PC-9 (cell line): ENCODE measurements at places on chromosomes 1 and 21. TPM values are rescaled to one million over a fixed set of nuclear protein-coding genes. Genes with fewer than 3 reads are reported as not detected.

GRCh38 chr1:44585315-44585920 is 88.9 kb downstream of the TMEM53 start:
- no peak overlapping the region for H3K4me3 ChIP-seq
- H3K27ac ChIP-seq, result no peak overlapping the region
- no peak for DNase-seq

GRCh38 chr1:14138687-14139086 is 438.7 kb downstream of the PRDM2 start:
- DNase-seq, result no peak
- no peaks in the 10 kb centered on the region for H3K4me1 ChIP-seq
- no peaks in the 10 kb centered on the region for H3K36me3 ChIP-seq
- peaks cover 3% of the 10 kb centered on the region; the same call in 1 of the 2 replicates for H3K27me3 ChIP-seq
- H3K27ac ChIP-seq, result no peak overlapping the region

- DNase-seq, result no peak
- H3K4me1 ChIP-seq, result no peaks in the 10 kb centered on the region
- H3K27me3 ChIP-seq, result no peaks in the 10 kb centered on the region
- H3K36me3 ChIP-seq, result no peaks in the 10 kb centered on the region
- no peak within 1 kb of the TSS for H3K4me3 ChIP-seq
- H3K27ac ChIP-seq, result no peak within 1 kb of the TSS
Observed at GRCh38 chr1:67307251-67308060, at the start of gene IL12RB2. IL12RB2 (plus strand) TSS chr1:67307873; CDS start chr1:67320369, 12,496 bp downstream.

DNA sequence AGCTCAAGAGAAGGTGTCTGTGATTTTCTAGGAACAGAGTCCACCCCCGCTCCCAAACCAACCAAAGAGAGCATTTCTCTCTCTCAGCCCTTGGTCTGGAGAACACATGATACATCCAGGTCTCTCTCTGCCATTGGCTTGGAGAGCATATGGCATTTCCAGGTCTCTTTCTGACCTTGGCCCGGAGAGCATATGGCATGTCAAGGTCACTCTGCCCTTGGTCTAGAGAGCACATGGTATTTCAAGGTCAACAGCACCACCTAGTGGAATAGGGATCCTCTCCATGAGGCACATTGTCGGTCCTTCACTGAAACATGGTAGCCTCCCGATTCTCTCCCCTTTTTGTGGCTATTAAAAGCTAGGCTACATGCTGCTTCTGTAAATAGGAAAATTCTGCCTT is 437.7 kb upstream of the OLFM3 start:
- no peak overlapping the region for H3K4me3 ChIP-seq
- H3K36me3 ChIP-seq, result no peaks in the 10 kb centered on the region
- H3K27ac ChIP-seq, result no peak overlapping the region

DNA sequence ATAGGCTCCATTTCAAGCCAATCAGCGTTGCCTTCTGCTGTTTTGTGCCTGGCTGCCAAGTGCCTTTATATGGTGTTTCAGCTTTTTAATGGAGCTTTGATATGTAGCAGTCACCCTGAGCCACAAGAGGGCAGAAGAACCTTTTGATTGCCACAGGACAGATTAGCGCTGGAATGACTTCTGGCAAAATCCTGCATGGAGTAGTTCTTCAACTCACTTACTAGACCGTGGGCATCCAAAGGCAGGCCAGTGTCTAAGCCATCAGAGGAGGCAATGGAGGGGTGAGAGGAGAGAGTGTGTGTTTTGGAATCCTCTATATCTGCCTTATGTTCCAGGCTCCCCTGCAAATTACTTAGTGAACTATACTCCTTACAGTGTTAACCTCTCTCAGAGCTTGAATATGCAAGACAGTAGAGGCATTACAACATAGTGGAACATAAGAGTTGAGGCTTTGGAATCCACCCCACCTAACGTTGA is 56.2 kb downstream of the ST3GAL3 start:
- H3K4me3 ChIP-seq, result no peak overlapping the region
- peak; percentile 77 for DNase-seq
- H3K36me3 ChIP-seq, result no peaks in the 10 kb centered on the region
- H3K4me1 ChIP-seq, result peaks cover 8% of the 10 kb centered on the region

DNA sequence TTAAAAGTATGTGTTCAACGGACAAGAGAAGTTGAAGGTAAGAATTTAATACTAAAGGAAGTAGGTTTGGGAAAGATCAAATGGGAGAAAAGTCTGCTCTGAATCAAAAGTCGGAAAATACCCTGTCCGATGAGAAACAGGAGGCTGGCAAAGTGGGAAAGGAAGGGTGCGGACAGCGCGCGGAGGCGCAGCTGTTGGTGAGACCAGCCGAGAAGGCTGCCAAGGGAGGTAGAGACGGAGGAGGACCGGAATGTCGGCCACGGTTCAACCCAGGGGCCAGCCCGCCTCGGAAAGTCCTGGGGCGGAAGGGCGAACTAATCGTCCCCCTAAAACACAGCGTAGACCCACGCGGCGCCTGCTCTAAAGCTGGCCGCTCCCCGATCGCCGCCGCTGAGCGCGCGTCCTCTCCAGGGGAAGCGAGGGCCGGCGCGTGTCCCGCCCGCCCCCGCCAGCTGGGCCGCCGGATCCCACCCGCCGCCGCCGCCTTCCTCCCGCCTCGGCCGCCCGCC is 639 bp upstream of the SPATA1 start:
- no peak for DNase-seq
- peak overlapping the region; percentile 81 for H3K4me3 ChIP-seq
- peaks cover 11% of the 10 kb centered on the region; the same call in 1 of the 2 replicates for H3K36me3 ChIP-seq
- H3K4me1 ChIP-seq, result peaks cover 28% of the 10 kb centered on the region

DNA sequence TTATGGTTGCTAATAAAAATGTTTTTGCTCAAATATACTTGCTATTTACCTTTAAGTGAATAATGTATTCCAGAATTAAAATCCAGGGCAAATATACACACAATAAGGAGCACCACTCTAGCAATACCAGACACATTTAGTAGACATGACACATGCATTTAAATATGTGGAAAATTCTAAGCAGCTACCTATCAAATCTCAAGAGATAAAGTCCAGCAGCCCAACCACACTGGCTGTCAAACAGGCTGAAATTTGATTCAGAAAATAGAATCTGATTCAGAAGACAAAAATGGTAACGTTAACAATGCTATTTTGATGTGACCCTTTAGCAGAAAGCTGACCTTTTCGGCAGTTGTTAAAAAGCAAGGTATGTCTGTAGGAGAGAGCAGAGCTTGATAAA is 42.3 kb downstream of the PLEKHO1 start:
- DNase-seq, result peak; percentile 79
- no peaks in the 10 kb centered on the region for H3K27me3 ChIP-seq
- H3K4me1 ChIP-seq, result peaks cover 12% of the 10 kb centered on the region; the same call in 1 of the 2 replicates
- no peak overlapping the region for H3K27ac ChIP-seq

- no peak for DNase-seq
- no peak overlapping the region for H3K27ac ChIP-seq
- no peaks in the 10 kb centered on the region for H3K36me3 ChIP-seq
- H3K27me3 ChIP-seq, result no peaks in the 10 kb centered on the region
- H3K4me3 ChIP-seq, result no peak overlapping the region
Observed at GRCh38 chr1:22255341-22256212, 112.7 kb upstream of the WNT4 start.

DNA sequence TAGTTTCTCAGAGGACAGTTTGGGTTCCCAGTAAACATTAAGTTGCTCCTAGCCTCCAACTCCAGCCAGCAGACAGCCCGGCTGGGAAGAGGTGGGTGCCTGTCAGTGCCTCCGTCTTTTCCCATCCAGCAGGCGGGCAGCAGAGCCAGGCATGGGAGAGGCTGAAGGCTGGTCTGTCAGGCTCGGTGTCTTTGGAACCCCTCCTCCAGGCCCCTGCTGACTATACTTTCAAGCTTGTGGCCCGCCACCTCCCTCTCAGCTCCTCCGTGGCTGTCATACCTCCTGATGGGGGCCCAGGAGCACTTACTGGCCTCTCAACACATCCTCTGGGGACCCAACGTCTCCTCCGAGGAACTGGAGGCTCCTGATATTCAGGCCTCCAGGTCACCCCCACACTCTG is 140.9 kb downstream of the ACTL8 start:
- DNase-seq, result no peak
- no peak overlapping the region for H3K27ac ChIP-seq
- H3K4me1 ChIP-seq, result no peaks in the 10 kb centered on the region
- no peaks in the 10 kb centered on the region for H3K36me3 ChIP-seq

- H3K27me3 ChIP-seq, result no peaks in the 10 kb centered on the region
- no peak for DNase-seq
- H3K4me1 ChIP-seq, result no peaks in the 10 kb centered on the region
- no peak overlapping the region for H3K27ac ChIP-seq
Observed at GRCh38 chr1:101116006-101116405, 90.4 kb upstream of the DPH5 start.

GRCh38 chr1:9362488-9362887 is 69.8 kb downstream of the SPSB1 start:
- no peak for DNase-seq
- no peaks in the 10 kb centered on the region for H3K36me3 ChIP-seq
- H3K27ac ChIP-seq, result no peak overlapping the region

DNA sequence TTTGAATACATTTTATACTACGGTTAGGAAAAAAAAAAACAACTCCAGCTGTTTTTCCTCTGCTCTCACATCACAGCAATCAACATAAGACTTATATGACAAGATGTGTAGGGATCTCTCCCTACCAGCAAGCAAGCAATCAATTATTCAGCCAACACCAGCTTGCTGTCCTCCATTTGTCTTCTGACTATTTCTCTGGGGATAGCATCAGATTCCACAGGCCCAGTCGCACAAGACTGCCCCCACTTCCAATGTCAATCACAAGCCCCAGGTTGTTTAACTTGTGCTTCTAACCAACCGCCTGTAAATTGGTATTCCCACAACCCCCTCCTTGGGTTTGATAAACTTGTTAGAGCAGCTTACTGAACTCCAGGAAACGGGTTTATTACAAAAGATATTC is 873.1 kb upstream of the TMPRSS15 start:
- no peaks in the 10 kb centered on the region for H3K27me3 ChIP-seq
- DNase-seq, result no peak
- H3K4me3 ChIP-seq, result no peak overlapping the region
- no peaks in the 10 kb centered on the region for H3K4me1 ChIP-seq

- peaks cover 13% of the 10 kb centered on the region; the same call in 1 of the 2 replicates for H3K36me3 ChIP-seq
- no peaks in the 10 kb centered on the region for H3K27me3 ChIP-seq
- H3K4me3 ChIP-seq, result no peak overlapping the region
- no peak for DNase-seq
- H3K4me1 ChIP-seq, result no peaks in the 10 kb centered on the region
Observed at GRCh38 chr1:180182643-180183311, 28.1 kb downstream of the QSOX1 start.

GRCh38 chr1:93599479-93599878 is 82.2 kb downstream of the BCAR3 start:
- H3K27me3 ChIP-seq, result no peaks in the 10 kb centered on the region
- H3K27ac ChIP-seq, result no peak overlapping the region; the same call in 1 of the 2 replicates
- H3K4me1 ChIP-seq, result 0 out of 2 replicates have a peak, but pooled peaks cover 11% of the 10 kb centered on the region
- peaks cover 76% of the 10 kb centered on the region for H3K36me3 ChIP-seq

GRCh38 chr1:198641966-198642668 is 3.3 kb downstream of the PTPRC start:
- 0 out of 2 replicates have a peak, but pooled peaks cover 5% of the 10 kb centered on the region for H3K4me1 ChIP-seq
- DNase-seq, result no peak
- H3K27me3 ChIP-seq, result no peaks in the 10 kb centered on the region
- no peaks in the 10 kb centered on the region for H3K36me3 ChIP-seq

GRCh38 chr1:241770115-241770514 is 77.9 kb upstream of the EXO1 start:
- no peak overlapping the region for H3K27ac ChIP-seq
- no peak overlapping the region for H3K4me3 ChIP-seq
- no peaks in the 10 kb centered on the region for H3K4me1 ChIP-seq
- H3K27me3 ChIP-seq, result no peaks in the 10 kb centered on the region

DNA sequence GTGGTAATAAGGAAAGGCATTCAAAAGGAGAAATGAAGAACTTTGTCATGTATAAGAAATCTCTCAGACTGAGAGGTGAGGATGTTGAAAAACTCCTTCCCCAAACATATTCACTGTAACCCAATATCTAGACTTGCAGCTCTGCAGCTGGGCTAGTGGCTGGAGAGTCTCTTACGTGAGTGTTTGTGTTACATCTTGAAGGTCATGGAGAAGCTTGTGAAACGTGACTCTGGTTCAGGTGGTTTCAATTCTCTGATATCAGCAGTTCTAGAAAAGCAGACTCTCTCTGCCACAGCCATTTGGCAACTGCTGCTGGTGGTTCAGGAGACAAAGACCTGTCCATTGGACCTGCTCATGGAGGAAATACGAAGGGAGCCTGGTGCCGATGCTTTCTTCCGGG is 55.0 kb upstream of the EPHA8 start:
- H3K36me3 ChIP-seq, result no peaks in the 10 kb centered on the region
- H3K4me1 ChIP-seq, result no peaks in the 10 kb centered on the region
- DNase-seq, result no peak
- no peaks in the 10 kb centered on the region for H3K27me3 ChIP-seq

DNA sequence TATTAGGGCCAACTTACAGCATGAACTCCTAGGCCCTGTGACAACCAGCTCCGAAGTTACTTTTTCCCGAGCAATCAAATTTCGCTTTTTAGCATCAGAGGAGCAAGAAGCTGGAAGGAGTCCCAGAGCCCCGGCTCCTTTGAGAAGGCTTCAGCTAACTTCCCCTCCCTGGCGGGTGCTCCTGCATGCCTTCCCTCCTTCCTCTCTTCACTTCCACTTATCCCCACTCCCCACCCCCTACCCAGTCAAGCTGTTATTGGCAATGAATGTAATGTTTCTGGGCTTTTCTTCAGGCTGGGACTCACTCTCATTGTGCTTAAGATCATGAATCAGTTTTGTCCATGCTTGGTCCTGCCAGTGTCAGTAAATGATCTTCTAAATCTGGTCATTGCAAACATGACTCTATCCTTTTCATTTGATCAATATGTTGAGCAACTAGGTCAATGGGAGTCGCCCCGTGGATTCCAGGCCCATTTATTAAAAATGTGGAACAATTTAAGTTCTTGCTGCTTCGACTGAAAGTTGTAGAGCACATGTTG is 94.5 kb upstream of the TSPAN2 start:
- H3K27me3 ChIP-seq, result no peaks in the 10 kb centered on the region
- peak overlapping the region; percentile 79 for H3K27ac ChIP-seq
- no peak for DNase-seq
- H3K4me1 ChIP-seq, result peaks cover 77% of the 10 kb centered on the region
- H3K36me3 ChIP-seq, result no peaks in the 10 kb centered on the region
- H3K4me3 ChIP-seq, result no peak overlapping the region

- DNase-seq, result no peak
- H3K4me3 ChIP-seq, result no peak overlapping the region
- no peak overlapping the region for H3K27ac ChIP-seq
- H3K36me3 ChIP-seq, result no peaks in the 10 kb centered on the region
- H3K4me1 ChIP-seq, result 0 out of 2 replicates have a peak, but pooled peaks cover 4% of the 10 kb centered on the region
- no peaks in the 10 kb centered on the region for H3K27me3 ChIP-seq
Observed at GRCh38 chr21:36163750-36164741, 7.4 kb downstream of the DOP1B start.

FMO2 gene
- total RNA-seq, result not detected in 2 replicates

TLCD4 gene
- 11.2 TPM in 2 replicates for total RNA-seq

TMEM125 gene
- total RNA-seq, result 55.6 and 58.0 TPM in 2 replicates

ASPM gene
- total RNA-seq, result 38.6 and 57.6 TPM in 2 replicates

A3GALT2 gene
- not detected in 2 replicates for total RNA-seq

APP gene
- 224 and 269 TPM in 2 replicates for total RNA-seq

FALEC gene
- 0.94 and 2.1 TPM in 2 replicates for total RNA-seq
